Common myeloid progenitor, CD34-positive (primary cell): ENCODE measurements at places on chromosomes 4 and X.

DNA sequence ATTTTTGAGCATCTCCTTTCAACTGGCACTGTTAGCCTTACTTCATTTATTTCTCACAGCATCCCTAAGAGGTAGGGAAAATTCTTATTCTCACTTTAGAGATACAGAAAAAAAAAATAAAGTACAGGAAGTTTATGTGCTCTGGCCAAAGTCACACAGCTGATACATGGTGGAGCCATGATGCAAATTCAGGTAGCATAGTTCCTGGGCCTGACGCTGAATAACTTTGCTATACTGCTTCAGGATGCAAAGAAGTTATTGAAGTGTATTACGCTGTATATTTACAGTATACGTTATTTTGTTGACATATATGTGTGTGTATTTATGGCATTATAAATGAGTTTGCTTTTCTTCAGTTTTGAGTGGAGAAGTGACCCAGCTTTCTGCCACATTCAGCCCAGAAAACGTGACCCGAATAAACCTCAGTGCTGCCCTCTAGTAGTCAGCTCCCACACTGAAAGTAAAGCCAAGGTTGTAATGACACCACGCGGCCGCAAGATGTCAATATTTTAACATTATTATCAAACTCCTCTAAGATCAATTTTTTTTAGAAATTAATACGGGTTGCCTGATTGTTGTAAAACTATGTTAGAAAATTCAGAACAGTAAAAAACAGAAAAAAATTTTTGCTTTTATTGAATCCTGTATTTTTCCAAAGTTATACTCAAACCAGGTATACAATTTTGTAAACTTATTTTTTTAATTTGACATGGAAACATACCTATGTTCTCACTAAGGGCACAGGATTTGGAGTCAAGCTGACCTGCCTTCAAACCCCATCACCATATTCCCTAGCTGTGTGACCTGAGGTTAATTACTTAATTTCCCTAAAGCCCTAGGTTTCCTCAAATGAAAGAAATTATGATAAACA is 3.8 kb upstream of the GUCY2F start:
- DNase-seq: peak; percentile 88

DNA sequence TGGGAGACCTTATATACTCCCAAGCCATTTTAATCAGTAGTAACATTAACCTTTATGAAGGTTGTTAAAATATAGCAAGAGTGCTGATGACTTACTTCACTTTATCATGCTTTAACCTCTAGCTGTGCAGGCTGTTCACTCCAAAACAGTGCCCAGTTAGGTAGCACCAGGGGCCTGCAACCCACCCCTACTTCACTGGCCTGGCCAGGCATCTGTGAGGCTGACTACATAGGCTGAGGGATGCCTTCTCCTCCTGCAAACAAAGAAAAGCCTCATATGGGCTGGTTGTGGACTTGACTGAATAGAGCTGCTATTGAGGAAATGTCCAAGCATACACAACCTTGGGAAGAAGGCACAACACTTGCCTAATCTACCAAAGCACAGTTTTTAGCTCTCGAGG is 172.8 kb downstream of the SHROOM3 start:
- no peak for DNase-seq

- no peak for DNase-seq
Observed at GRCh38 chrX:110276778-110277177, 41.1 kb downstream of the AMMECR1 start.

- DNase-seq: no peak
Observed at GRCh38 chr4:69583543-69583942, 55.9 kb downstream of the UGT2A2 start.
